ENCODE measurements at places on chromosomes 13 and 19. TPM values are rescaled to one million over a fixed set of nuclear protein-coding genes. Genes with fewer than 3 reads are reported as not detected.

GRCh38 chr19:17214508-17215126 lies 540 bp upstream of the USE1 start:
- DNase-seq: no peak

DNA sequence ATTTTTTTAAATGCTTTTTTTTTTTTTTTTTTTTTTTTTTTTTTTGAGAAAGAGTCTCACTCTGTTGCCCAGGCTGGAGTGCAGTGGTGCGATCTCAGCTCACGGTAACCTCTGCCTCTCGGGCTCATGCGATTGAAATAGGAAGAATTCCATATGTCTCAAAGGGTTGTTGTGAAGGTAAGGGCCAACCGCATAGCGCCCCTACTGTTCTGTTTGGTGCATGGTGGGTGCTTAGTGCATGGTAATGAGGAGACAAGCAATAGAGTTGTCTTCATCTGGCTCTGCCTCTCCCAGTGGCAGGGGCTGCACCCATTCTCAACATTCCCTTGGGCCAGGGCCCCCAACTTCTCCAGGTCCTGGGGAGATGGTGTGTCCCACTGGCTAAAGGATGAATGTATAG lies 68.7 kb downstream of the RASL11A start:
- DNase-seq: peak; percentile 16

GRCh38 chr19:4730740-4731171 lies 7.1 kb upstream of the DPP9 start:
- DNase-seq: peak; percentile 30

DNA sequence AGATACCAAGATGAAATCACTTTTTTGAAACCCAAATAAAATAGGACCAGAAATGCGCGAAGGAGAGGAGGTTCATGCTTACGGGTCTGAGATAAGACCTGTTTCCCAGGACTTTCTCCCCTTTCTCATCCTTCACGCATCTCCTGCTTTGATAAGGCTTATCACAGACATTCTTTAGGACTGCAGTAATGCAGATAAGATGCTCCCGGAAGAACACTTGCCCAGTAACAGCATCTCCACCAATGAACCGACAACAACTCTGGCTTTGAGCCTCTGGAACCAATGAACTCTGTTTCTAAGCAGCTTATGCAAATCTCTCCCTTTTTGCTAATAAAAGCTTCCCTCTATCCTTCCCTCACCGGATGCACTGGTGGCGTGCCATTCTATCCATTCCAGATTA lies 783.4 kb upstream of the ARGLU1 start:
- DNase-seq: no peak

DNA sequence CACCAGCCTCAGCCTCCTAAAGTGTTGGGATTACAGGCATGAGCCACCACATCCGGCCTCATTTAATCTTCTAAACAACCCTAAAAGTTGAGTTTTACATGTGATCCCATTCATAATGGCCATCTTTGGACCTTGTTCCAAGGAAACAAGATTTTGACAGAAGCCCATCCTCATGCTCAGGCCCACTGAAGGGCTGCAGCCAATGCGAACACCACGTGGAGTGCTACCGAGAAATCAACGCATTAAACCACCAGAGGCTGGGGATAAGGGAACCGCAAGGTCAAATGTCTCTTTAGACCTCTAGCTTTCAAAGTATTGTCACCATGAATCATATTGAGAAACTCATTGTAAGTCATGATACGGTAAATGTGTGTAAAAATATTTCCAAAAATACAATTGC lies 49.4 kb upstream of the DOCK9 start:
- no peak for DNase-seq

GRCh38 chr13:112956571-112957294 lies 12.3 kb upstream of the MCF2L start:
- DNase-seq: no peak

- DNase-seq: no peak
These were observed 3.8 kb upstream of the GRTP1 start for GRCh38 chr13:113367771-113368170.

- DNase-seq: no peak
These were observed 6.3 kb upstream of the CRTC1 start for GRCh38 chr19:18677156-18677555.

- no peak for DNase-seq
These were observed 126.7 kb downstream of the FOXO1 start for GRCh38 chr13:40539576-40540327.

- DNase-seq: no peak
These were observed 372 bp upstream of the ZNF699 start for GRCh38 chr19:9309974-9310446.

GRCh38 chr13:111325146-111325890 lies 4.9 kb downstream of the TEX29 start:
- DNase-seq: no peak

- peak; percentile 84 for DNase-seq
These were observed 16.9 kb downstream of the ZNF296 start for GRCh38 chr19:45059258-45059965.

DNA sequence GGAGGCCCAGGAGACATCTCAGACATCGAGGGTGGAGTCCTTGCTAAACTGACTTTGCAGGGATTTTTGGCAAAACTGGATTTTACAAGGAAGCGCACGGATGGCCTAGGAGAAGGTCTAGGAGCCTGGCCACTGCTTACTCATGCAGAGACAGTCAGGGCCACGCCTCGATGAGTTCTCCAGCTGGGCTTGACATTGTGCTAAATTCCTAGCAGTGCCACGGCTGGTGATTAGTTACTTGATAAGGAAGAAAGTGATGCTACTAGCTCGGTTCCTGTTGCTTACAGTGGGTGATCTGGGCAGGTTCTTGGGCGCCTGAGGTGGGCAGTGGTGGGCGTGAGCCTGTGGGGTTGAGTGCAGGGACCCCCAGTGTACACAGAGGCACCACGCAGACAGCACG lies 143.4 kb downstream of the SOX1 start:
- DNase-seq: no peak

- no peak for DNase-seq
These were observed 3.3 kb upstream of the RDH13 start for GRCh38 chr19:55066107-55066709.

- no peak for DNase-seq
These were observed 10.7 kb downstream of the MZT1 start for GRCh38 chr13:72716776-72717175.

- no peak for DNase-seq
These were observed 5.4 kb upstream of the ZNF98 start for GRCh38 chr19:22427547-22427946.

GRCh38 chr13:113862931-113863523 lies 849 bp downstream of the GAS6 start:
- DNase-seq: no peak

CYP4F11 gene
- total RNA-seq: not detected

FOXO1 gene
- 73.0 TPM for total RNA-seq

RAB4B gene
- 42.4 TPM for total RNA-seq

WDFY2 gene
- total RNA-seq: 20.0 TPM

ZNF223 gene
- total RNA-seq: 2.9 TPM

C1QTNF9 gene
- total RNA-seq: not detected

ZNF585A gene
- total RNA-seq: 14.2 TPM

Data from T-cell (primary cell).